Activated naive CD4-positive, alpha-beta T cell (primary cell): ENCODE measurements at places on chromosomes 2 and 18.

GRCh38 chr2:217661378-217661777 lies 341.4 kb downstream of the TNS1 start:
- no peak for DNase-seq

DNA sequence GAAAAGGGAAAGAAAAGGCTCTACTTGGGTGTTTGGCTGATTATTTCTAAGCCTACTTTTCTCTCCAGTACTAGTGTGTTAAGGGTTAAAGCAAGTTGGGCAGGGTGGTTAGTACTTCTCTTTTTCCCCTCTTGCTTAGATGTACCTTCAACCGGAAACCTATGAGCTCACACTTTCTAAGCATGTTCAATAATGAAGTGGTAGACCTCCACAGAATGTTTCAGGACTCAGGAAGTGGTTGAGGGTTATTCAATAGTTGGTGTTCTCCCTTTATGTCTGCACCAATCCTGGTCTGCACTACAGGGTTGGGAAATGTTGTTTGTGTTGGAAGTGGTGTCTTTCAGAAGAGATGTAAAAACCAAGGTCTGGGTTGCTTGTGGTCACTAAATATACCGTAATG lies 137.1 kb downstream of the ZEB2 start:
- DNase-seq = no peak

DNA sequence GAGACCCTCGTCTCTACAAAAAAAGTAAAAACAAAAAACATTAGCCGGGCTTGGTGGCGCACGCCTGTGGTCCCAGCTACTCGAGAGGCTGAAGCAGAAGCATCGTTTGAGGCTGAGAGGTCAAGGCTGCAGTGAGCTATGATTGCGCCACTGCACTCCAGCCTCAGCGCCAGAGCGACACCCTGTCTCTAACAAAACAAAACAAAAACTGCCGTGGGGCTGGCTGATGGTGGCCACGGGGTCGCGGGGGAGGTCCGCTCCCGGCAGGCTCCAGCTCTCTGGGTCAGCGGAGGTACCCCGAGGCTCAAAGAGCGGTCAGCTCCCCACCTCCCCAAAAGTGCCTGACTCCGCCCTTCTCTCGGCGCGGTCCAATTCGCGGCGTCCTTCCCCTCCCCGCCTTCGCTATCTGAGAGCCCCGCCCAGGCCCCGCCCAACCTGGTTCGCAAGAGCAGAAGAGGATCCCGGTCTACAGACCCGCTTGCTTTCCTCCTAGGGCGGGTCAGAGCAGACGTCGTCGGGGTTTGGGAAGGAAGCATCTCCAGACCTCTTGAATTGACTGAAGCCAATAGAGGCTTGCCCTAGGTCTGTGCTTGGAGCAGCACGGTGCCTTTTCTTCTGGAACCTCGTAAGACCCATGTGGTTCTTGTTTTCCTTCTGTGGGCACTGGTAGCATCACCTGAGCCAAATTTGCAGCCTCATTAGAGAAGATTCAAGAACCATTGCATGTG lies 7.8 kb downstream of the RAX start:
- DNase-seq = no peak

DNA sequence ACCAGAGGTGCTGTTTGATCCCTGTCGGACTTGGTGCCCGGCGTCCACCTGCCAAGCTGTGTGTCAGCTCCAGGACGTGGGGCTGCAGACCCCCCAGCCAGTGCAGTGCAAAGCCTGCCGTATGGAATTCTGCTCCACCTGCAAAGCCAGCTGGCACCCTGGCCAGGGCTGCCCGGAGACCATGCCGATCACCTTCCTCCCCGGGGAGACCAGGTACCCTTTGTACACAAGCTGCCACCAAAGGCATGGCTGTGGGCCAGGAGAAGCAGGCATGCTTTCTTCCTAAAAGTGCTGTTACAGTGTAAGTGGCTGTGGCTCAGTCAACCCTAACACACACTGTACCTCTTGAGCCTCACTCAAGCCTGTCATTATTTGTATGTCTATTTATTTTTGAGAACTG lies 103.3 kb downstream of the RNF144A start:
- no peak for DNase-seq

DNA sequence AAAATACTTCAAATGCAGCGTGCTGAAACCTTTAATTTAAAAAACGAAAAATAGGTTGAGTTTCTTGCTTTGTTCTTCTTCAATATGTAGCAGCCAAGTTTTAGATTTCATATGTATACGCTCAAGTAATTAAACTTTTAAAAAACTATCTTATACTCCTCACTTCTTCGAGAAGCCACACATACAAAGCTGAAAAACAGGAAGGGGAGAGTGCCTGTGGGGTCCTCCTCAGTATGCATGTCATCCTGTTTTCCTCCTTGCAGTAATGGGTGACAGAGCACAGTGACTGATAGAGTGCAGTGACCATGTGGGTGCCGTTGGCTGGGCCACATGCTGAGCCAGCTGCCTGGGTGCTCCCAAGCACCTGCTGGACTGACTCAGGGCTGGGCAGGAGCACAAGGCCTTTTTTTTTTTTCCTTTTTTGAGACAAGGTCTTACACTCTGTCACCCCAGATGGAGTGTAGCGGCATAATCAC lies 33.3 kb downstream of the UXS1 start:
- DNase-seq = peak; percentile 28

- no peak for DNase-seq
These were observed 99.4 kb downstream of the SLC39A10 start for GRCh38 chr2:195756218-195756942.

GRCh38 chr2:64838817-64839216 lies 150.4 kb upstream of the SLC1A4 start:
- no peak for DNase-seq

DNA sequence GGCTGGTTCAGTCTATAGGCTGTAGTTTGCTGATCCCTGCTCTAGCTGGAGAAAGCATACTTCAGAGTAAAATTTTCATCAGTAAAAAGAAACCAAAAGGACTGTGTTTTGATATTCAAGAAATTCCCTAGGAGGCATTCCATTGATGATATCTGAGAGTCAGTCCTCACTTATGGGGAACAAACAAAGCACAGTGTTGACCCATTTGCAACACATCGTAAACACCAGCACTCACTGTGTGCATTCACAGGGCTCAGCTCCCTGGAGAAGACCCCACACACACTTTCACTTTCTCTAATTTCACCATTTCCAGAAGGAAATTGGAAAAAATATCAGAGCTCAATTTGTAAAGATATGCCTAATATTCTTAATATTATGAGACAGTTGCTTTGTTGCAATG lies 147.1 kb downstream of the PIEZO2 start:
- no peak for DNase-seq

DNA sequence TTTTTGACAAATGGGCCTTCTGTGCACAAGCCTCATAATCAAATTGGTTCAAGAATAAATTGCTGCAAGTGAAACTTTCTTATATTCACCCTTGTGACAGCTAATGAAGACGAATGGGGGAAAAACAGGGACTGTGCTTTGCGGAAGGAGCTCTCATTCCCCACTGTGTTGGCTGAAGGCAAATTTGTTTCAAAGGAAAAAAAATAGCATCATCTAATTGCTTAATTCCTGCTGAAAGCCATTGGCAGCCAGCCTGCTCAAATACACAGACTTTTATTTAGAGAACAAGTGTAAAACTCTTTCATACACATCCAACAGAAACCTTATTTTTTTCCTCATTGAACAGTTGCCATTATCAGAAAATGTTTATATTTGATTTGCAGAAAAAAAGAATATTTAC lies 172.3 kb downstream of the ARL6IP6 start:
- DNase-seq = no peak

GRCh38 chr2:33107690-33108482 lies 161.1 kb downstream of the LTBP1 start:
- no peak for DNase-seq

DNA sequence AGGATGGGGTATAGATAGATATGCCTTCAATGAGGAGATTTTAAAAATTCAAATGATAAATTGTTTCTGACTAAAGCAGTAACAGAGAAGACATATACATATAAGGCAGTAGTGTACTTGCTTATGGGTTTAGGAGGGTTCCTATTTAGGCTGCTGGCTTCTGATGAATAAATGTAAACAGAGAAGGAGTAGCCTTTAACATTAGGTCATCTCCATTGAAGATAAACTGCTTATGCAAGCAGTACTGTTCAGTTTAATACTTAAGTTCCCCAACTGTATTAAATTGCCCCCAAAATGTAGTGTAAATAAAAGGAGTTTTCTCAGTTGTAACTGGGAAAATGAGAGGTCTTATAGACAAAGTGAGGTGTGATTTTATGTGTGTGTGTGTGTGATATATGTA lies 217.7 kb upstream of the TMEFF2 start:
- DNase-seq = no peak

GRCh38 chr2:208315081-208315788 lies 49.2 kb downstream of the PIKFYVE start:
- DNase-seq = no peak

- no peak for DNase-seq
These were observed 258.3 kb downstream of the PRKCE start for GRCh38 chr2:45909677-45910191.
